ENCODE measurements at places on chromosomes 16 and 17. TPM values are rescaled to one million over a fixed set of nuclear protein-coding genes. Genes with fewer than 3 reads are reported as not detected.

KCNAB3 gene
- total RNA-seq: 10.9 TPM

C1QTNF8 gene
- total RNA-seq: not detected

NTN3 gene
- not detected for total RNA-seq

NEUROD2 gene
- not detected for total RNA-seq

ATP1B2 gene
- 0.25 TPM for total RNA-seq

PLLP gene
- total RNA-seq: 0.35 TPM

GRAPL gene
- total RNA-seq: 8.1 TPM

TBC1D26 gene
- total RNA-seq: 1.0 TPM

HBM gene
- total RNA-seq: not detected

FN3K gene
- 7.0 TPM for total RNA-seq

RNU2-1 gene
- 5,569 TPM for total RNA-seq

Data from activated naive CD4-positive, alpha-beta T cell treated with anti-CD3 and anti-CD28 coated beads, Interleukin-2, amount 50 U/mL, for 72 hours (primary cell).